ENCODE measurements at places on chromosomes 5 and 9.

GRCh38 chr9:115416299-115416698, 298.3 kb upstream of the TNC start:
- DNase-seq: no peak

DNA sequence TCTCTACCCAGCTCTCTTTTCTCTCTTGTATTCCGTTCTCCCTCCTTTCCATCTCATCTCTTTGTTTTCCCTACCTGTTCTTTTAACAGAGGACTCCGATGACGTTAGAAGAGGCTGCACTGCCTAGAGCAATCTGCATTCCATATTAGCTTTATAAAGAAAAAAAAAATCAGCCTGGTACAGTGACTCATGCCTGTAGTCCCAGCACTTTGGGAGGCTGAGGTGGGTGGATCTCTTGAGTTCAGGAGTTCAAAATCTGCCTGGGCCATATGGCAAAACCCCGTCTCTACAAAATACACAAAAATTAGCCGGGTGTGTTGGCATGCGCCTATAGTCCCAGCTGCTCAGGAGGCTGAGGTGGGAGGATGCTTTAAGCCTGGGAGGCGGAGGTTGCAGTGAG, 49.0 kb downstream of the DAPK1 start:
- DNase-seq: no peak

GRCh38 chr5:142246258-142246657, 78.6 kb downstream of the SPRY4 start:
- DNase-seq: no peak

DNA sequence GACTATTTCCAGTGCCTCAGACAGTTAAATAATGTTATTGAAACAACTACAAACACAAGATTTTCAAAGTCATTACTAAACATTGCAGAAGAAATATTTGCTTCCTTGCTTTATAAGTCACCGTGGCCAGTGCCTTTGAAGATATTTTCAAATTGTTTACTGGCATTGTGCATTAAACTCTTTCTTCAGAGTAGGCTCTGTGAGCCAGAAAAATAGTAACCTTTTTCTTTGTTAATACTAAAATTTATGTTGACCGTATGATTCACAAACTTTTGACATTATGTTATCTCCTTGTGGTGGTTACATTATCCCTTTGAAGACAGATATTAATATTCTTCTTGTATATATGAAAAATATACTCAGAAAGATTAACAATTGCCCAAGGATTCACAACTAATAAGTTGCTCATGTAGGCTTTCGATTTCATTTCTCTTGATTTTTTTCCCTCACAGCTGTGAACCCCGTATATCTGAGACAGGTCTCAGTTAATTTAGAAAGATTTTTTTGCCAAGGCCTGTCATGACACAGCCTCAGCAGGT, 140.1 kb downstream of the NR3C1 start:
- no peak for DNase-seq

GRCh38 chr9:116027096-116027495, 126.5 kb upstream of the PAPPA start:
- DNase-seq: no peak

DNA sequence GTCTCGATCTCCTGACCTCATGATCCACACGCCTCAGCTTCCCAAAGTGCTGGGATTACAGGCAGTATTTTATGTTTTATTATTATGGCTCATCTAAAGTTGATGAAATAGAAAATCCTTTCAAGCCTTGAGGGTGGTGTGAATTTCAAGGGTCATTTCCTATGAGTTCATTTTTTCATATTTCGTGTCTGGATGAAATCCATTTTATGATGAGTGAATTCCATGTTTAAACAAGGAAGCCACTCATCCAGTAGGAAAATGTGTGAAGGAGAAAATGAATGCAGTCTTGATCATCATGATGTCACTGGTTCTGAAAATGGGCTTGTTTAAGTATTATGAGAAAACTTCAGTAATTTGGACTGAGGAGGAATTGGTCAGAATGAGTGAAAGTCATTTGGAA, 74.6 kb upstream of the ZSWIM6 start:
- DNase-seq: no peak

GRCh38 chr5:89850513-89850865, 559.1 kb downstream of the CETN3 start:
- DNase-seq: no peak

GRCh38 chr5:5287419-5287818, 135.1 kb upstream of the ICE1 start:
- DNase-seq: no peak

- no peak for DNase-seq
Observed at GRCh38 chr5:43973908-43974307, 370.9 kb downstream of the NNT start.

DNA sequence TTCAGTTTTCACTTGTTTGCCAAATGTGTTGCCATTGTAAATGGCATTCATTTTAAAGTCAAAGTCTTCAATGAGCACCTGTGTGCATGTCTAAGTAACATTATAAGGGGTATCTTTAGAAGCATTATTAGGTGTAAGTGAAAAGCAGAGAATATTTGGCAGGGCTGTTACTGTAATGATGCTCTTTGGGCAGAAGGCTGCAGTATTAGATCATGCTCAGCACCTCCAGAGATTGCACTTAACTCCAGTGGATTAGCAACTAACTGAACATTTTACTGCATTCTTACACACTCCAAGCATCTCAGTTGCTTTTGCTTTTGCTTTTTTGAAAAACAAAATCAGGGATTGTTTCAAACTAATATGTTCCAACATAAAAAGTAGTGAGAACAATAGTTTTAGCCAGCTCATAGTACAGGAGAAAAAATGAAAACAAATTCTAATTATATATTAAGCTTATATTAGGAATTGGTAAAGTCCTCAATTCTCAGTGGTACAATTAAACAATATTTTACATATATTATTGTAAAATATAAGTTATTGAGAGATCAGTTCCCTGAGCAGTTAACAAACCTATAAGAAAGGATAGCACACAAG, 1740.9 kb upstream of the CDH9 start:
- no peak for DNase-seq

GRCh38 chr5:157997991-157998504, 139.1 kb upstream of the CLINT1 start:
- DNase-seq: no peak

DNA sequence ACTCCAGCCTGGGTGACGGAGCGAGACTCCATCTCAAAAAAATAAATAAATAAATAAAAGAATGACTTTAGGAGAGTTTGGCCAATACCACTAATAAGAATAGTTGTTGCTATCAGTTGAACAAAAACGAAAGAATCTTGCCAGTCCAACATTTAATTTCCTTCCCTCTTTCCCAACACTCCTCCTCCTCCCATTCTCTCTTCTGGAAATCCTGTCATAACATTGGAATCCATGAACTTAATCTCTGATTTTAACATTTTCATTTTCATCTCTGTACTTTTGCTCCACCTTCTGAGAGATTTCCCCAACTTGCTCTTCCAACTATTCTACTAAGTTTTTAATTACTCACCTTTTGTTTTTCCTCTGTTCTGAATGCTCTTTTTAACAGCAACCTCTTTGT, 42.8 kb upstream of the CDK20 start:
- no peak for DNase-seq

- no peak for DNase-seq
Observed at GRCh38 chr5:74421377-74421776, 219.2 kb downstream of the ENC1 start.

DNA sequence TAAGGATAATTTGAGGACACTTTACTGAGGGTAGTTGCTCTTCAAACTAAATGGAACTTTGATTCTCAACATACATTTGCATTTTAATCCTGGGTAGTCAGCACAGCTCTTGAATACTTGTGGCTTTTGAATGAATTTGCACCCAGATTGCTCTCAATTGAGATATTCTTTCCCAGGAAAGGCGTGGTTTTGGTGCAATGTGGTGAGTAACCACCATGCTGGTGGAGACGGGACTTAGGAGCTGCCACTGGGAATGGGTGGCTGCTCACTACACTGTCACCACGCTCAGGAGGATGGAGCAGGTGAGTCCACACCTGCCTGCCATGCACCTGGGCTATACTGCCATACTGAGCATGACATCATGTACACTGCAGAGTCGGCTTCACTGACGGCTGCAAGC, 99.2 kb downstream of the IRX1 start:
- DNase-seq: no peak

DNA sequence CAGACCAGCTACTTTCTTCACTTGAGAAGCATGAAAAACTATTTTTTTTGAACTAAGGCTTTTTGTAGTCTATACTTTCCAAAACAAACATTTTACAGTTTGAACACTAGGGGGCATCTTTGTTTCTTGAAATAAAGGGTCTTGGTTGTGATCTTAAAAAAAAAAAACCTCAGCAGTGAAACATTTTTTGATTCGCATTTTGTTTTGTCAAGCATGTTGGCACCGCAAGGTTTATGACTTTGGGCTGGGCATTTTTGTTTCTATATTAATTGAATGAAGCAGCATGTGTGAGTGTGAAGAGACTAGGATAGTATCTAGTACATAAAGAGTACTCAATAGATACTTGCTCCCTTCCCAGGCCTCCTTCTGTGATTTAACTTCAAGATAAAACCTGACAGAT, 31.6 kb upstream of the ACOT12 start:
- no peak for DNase-seq

DNA sequence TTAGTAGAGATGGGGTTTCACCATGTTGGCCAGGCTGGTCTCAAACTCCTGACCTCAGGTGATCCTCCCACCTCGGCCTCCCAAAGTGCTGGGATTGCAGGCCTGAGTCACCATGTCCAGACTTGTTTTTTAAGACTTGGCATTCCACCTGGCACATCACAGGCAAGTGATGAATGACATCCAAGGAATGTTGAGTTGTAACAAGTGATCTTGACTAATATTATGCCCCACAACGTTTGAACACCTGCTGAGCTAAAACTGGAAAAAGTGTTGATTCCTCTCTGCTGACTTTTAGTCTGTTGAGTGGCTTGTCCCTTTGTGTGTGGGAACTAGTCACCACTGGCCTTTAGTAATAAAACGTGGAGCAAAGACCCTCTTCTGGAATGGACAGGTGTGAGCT, 54.6 kb downstream of the SUB1 start:
- no peak for DNase-seq

DNA sequence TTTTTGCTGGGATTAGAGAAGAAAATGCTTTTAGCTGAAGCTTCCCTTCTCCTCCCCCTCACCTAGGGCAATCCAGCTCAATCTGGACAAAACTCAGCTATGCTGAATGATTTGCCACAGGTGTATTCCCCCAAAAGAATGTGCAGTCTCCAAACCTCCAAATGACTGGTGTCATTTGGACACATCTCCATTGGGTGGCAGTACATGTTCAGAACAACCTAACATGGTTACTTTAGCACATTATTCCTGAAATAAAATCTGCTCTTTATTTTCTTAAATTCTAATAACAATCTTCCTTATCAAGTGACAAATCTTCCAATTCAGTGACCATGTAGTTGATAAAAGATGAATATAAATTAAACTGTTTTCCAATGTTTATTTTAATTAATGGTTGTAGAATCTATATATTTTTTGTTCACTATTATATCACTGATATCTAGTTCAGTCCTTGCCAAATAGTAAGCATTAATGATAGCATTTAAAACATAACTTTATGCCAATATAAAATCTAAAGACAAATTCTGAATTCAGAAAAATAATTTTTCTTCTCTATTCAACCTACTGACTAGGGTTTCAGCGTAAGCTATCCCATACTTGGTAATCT, 61.3 kb upstream of the MOCS2 start:
- no peak for DNase-seq

- DNase-seq: no peak
Observed at GRCh38 chr9:133331641-133332380, 4.2 kb downstream of the SURF6 start.

GRCh38 chr5:29208024-29208423, 1985.5 kb upstream of the CDH6 start:
- DNase-seq: no peak

GRCh38 chr9:124438091-124438490, 12.2 kb upstream of the ADGRD2 start:
- no peak for DNase-seq

DNA sequence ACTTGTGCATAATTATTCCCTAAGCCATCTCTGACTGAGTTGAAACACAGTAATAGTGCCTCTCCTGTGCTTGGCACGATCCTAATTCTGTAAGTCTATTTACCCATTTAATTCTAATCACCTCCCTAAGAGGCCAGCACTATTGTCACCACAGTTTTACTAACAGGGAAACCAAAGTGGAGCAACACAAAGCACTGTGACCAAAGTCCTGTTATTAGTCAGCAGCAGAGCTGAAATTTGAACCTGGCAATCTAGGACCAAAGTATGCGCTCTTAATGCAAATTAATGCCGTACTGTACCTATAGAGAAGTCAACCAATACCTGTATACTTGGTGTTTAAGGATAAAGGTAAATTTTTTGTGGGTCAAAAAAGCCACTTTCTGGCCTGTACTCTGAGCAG, 77.1 kb upstream of the CNTLN start:
- no peak for DNase-seq

DNA sequence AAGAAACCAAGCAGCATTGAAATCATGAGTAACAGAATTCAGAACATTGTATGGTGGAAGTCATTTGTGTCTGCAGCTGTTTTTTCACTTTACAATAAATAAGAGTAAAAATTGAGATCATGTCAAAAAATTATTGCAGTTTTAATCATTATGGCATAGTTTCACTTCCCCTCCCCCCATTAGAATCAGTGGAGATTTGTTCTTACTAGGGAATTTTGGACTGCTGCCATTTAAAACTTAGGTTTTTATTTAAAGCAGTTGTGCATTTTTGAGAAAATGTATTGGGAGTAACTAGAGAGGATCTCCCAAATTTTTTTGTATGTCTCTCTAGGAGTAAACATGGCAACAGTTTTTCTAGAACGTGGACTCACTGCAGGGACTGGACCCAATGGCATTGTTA, 20.4 kb downstream of the GTF3C4 start:
- no peak for DNase-seq

DNA sequence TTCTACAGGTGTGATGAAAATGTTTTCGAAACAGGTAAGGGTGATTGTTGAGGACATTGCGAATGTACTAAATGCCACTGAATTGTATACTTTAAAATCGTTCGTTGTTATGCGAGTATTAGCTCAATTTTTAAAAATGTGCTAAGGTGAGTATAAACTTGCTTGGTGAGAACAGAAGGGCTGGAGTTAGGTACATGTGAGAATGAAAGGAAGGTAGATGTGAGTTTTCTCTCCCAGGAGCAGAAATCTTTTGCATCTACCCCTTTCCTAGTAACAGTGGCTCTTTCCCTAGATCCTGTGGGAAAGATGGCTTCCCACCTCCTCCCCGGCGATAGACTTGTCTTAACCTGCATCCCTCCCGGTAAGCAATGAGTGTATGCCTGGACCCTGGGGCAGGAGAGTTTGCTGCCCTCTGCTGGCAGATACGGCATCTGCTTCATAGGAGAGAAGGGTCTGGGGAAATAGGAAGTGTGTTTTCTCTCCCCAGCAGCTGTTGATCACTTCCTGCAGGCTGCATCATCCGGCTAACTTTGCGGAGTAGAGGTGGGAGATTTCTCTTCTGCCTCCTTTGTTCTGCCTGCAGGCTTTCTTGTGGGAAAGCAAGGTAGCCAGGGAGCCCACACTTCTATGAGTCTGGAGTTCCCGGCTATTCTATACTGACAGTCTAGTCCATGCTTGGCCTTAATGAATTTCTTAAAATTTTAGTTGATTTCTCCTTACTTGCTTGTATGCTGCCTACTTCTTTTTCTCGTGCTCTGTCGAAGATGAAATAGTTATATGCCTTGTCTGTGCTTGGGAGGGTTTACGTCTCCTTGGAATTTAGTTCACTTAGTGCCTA, 373.3 kb upstream of the SEMA6A start:
- DNase-seq: peak; percentile 27
